SJCRH30 (cell line): ENCODE measurements at places on chromosomes 6 and 20. TPM values are rescaled to one million over a fixed set of nuclear protein-coding genes. Genes with fewer than 3 reads are reported as not detected.

DNA sequence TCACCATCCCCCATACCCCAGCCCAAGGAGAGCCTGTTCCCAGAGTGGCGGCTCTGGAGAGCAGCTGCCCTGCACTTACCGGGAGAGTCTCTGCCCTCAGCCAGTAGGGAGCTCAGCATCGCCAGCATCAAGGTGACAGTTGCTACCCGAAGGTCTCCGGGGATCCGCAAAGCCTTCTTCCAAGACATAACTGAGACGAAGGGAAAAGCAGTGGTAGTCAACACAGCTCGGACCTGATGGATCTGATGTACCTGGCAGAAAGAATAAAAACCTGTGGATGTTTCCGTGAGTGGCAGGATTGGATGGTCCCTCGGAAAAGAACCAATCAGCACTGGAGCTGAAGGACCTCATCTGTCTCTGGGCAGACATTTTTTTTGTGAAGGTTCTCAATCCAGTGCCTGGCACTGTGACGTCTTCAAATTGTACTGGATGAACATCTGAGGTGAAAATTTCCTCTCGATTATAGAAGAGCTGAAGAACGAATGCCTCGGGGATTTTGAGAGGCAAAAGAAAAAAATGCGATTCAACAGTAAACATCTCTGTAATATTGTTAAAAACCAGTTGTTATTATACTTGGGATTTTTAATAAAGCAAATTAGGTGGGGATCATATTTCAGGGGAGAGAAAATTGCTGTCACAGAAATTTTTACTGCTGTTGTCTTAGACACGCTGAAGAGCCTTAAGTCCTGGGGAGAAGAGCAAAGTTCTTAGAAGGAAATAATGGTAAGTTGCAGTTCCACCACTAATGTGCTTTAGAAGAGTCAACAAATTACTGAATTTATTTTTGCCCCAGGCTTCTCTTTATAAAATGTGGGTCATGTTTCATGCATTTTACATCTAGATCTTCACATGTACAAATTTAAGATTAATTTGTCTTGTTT is at the start of gene HLA-DQB1:
Gene HLA-DQB1, minus strand, starts transcription at position 238 of the 881 bp plus-strand sequence. Its CDS starts 50 bp downstream, at position 188.
- H3K27me3 ChIP-seq, result no peaks in the 10 kb centered on the region
- H3K27ac ChIP-seq, result no peak within 1 kb of the TSS
- H3K4me3 ChIP-seq, result no peak within 1 kb of the TSS
- peak; percentile 48 for DNase-seq
- H3K4me1 ChIP-seq, result no peaks in the 10 kb centered on the region

FHL5 gene
- total RNA-seq, result not detected in 2 replicates

DNA sequence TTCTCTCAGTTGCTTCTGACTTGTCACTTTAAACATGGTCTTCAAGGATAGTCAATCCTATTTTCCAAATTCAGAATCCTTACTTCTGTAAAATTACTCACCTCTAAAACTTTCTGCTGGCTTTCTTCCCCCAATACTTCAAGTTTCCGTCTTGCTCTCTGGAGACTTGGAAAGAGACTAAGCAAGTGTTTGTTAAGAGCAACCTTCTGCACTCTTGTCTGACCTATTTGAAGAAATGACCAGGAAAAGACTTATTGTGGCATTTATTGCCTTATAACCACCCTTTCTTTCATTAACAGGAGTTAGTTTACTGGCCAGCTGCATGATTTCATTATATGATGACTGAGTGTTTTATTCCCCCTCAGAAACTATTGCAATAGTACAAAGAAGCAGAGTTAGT is 181.0 kb downstream of the TBC1D7 start:
- no peak for DNase-seq
- H3K27me3 ChIP-seq, result no peaks in the 10 kb centered on the region
- no peaks in the 10 kb centered on the region for H3K36me3 ChIP-seq

TMEM244 gene
- total RNA-seq, result not detected in 2 replicates

DNA sequence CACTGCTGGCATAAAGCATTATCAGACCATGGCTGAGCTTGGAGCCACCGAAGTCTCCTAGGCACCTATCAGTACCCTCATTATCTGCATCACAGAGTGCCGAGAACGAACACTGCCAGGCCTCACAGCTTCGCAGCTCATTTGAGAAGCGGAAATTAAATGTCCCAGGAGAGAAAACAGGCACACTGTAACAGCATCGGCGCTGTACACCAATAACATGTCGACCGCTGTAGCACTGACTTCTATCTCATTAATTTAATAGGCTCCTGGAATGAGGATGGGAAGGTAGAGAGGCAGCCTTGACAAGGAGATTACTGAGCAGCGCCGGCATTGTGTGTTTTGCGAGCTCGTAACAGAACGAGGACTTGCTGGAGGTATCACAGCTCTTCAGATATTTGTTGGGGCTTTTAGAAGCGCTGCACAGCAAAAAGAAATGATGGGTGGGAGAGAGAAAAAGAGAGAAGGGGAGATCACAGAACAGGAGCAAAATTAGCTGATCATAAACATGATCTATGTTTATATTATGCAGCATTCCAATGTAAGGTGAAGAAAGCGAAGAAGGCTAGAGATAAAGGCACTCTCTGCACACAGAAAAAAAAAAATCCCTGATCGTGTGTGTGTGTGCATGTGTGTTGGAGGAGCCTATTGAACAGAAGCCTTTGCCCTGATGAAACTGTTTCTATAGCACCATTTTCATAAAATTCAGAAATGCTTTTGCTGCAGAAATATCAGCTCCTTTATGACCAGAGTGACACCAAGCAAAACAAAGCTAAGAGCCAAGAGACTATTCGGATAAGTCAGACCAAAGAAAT is 29.2 kb downstream of the ID4 start:
- no peaks in the 10 kb centered on the region for H3K36me3 ChIP-seq
- no peak overlapping the region for H3K4me3 ChIP-seq
- DNase-seq, result no peak
- no peak overlapping the region for H3K27ac ChIP-seq
- peaks cover 5% of the 10 kb centered on the region; the same call in 1 of the 2 replicates for H3K4me1 ChIP-seq

VGLL2 gene
- total RNA-seq, result 5.7 and 7.0 TPM in 2 replicates

DNA sequence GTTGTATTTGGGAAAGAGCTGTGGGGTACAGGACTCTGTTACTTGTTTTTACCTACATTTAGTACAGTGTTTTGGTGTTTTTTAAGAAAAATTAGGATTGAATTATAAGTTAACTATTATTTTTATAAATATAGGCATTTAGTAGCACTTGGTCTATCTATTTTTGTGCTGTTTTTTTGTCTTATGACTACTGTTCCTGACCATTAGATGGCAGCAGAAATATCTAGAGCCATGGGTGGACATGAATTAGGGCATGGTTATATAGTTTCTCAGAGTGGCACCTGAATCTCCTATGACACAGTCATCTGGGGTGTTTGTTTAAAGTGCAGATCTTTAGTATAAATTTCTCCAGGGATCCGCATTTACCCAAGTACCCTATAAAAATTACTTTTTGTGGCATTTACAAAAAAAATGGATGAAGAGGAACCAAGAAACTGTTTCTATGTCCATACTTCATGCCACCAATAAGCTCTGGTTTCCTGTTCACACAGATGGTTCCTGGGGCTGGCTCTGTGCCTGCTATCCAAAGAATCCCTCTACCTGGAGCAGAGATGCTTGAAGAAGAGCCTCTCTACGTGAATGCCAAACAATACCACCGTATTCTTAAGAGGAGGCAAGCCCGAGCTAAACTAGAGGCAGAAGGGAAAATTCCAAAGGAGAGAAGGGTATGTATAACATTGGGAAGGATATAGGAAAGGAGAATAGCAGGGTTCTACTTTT is 19.8 kb downstream of the NFYA start:
- peak; percentile 29 for DNase-seq
- peaks cover 4% of the 10 kb centered on the region; the same call in 1 of the 2 replicates for H3K4me1 ChIP-seq
- H3K4me3 ChIP-seq, result no peak overlapping the region
- no peaks in the 10 kb centered on the region for H3K27me3 ChIP-seq
- H3K27ac ChIP-seq, result no peak overlapping the region
- H3K36me3 ChIP-seq, result peaks cover 73% of the 10 kb centered on the region

DNA sequence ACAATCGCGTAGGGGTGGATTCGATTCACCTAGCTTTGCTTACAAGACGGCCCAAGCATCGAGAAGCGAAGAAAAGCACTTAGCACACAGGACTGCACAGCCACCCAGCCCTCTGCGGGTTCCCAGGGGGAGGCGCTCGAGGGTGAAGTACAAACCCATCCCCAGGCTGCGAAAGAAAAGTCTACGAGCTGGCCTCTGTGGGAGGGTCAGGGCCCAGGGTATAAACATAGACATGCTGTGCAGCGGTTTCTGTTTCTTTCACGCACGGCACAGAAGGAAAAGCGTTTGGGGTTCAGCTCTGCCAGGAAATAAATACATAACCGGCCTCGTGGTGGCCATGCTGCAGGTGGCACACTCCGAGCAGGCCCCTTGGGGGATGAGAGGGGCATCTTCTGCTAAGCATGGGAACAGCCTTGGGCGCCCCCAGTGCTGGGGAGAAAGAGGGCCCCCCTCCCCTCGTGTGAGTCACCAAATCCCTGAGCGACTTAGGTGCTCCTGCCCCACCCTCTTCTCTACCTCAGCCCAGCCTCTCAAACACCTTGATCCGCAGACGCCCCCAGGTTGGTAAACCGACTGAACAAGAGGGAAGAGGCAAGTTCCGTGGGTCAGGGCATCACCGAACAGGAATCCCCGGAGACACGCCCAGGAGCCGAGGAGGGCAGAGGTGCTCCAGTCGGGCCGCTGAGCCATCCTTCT is 91.6 kb upstream of the RIPOR2 start:
- H3K27ac ChIP-seq, result no peak overlapping the region
- H3K4me3 ChIP-seq, result no peak overlapping the region
- no peaks in the 10 kb centered on the region for H3K27me3 ChIP-seq
- H3K36me3 ChIP-seq, result no peaks in the 10 kb centered on the region
- no peaks in the 10 kb centered on the region for H3K4me1 ChIP-seq

- H3K27ac ChIP-seq, result peak within 1 kb of the TSS; percentile 70
- no peaks in the 10 kb centered on the region for H3K27me3 ChIP-seq
- peaks cover 9% of the 10 kb centered on the region; the same call in 1 of the 2 replicates for H3K36me3 ChIP-seq
- peak within 1 kb of the TSS; percentile 96 for H3K4me3 ChIP-seq
- H3K4me1 ChIP-seq, result peaks cover 28% of the 10 kb centered on the region
Observed at GRCh38 chr20:50112512-50113419, at the start of gene UBE2V1. TSS of gene UBE2V1 (minus strand) at chr20:50113150. CDS start at chr20:50113128, 22 bp downstream.

PBX2 gene
- 39.4 and 41.7 TPM in 2 replicates for total RNA-seq

- H3K27me3 ChIP-seq, result no peaks in the 10 kb centered on the region
- no peak for DNase-seq
- no peaks in the 10 kb centered on the region for H3K36me3 ChIP-seq
- peaks cover 9% of the 10 kb centered on the region for H3K4me1 ChIP-seq
- no peak overlapping the region for H3K4me3 ChIP-seq
- no peak overlapping the region for H3K27ac ChIP-seq
Observed at GRCh38 chr6:165117806-165118205, 191.6 kb downstream of the C6orf118 start.

HLA-G gene
- total RNA-seq, result not detected in 2 replicates

- no peak for DNase-seq
- H3K27me3 ChIP-seq, result no peaks in the 10 kb centered on the region
- H3K4me3 ChIP-seq, result no peak overlapping the region
- no peaks in the 10 kb centered on the region; the same call in 1 of the 2 replicates for H3K4me1 ChIP-seq
- no peaks in the 10 kb centered on the region for H3K36me3 ChIP-seq
- no peak overlapping the region for H3K27ac ChIP-seq
Observed at GRCh38 chr6:22079783-22080182, 217.1 kb downstream of the PRL start.

DNA sequence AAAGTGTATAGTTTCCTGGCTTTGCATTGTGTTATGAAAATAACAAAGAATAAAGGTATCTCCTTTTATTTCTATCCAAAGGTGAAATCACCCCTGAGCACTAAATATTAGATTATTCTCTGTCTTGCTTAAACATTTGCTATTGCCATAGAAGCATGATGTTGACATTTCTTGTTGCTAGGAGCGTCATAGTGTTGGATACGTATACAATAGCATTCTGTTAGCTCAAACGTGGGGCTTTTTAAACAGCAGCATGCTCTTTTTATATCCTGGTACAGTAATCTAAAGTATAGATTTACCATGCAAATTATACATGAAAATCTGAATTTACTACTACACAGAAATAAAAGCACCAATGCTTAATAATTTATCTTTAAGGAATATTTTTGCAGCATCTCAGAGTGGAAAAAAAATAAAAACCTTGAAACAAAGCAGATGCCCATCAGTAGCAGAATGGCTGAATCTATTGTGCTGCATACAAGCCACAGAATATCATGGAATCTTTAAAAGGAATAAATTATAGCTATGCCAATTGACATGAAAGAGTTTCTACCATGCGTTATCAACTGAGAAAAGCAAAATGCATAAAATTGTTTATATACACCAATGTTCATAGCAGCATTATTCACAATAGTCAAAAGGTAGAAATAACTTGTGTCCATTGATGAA is 9.6 kb upstream of the HSF2 start:
- DNase-seq, result no peak
- no peaks in the 10 kb centered on the region for H3K4me1 ChIP-seq
- no peak overlapping the region for H3K4me3 ChIP-seq
- no peaks in the 10 kb centered on the region for H3K27me3 ChIP-seq
- no peak overlapping the region for H3K27ac ChIP-seq
- H3K36me3 ChIP-seq, result no peaks in the 10 kb centered on the region

TULP4 gene
- 207 and 210 TPM in 2 replicates for total RNA-seq

C6orf163 gene
- 0.79 and 2.2 TPM in 2 replicates for total RNA-seq

DPM1 gene
- total RNA-seq, result 153 and 164 TPM in 2 replicates

ZFP64 gene
- total RNA-seq, result 8.9 and 9.5 TPM in 2 replicates

DNA sequence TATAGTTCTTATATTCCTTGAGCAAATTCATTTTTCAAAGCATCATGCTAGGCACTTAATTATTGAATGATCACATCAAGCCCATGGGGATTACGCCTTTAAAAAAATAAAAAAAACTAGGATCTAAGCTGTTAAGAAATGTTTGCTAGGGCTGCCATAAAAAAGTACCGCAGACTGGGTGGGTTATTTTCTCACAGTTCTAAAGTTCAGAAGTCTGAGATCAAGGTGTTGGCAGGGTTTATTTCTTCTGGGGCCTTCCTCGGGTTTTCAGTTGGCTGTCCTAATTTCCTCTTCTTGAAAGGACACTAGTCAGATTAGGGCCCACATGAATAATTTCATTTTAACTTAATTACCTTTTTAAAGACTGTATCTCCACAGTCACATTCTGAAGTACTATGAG is 165.6 kb upstream of the RIMS1 start:
- no peak overlapping the region for H3K4me3 ChIP-seq
- DNase-seq, result no peak
- H3K4me1 ChIP-seq, result peaks cover 16% of the 10 kb centered on the region
- no peak overlapping the region for H3K27ac ChIP-seq
- no peaks in the 10 kb centered on the region for H3K27me3 ChIP-seq

DNA sequence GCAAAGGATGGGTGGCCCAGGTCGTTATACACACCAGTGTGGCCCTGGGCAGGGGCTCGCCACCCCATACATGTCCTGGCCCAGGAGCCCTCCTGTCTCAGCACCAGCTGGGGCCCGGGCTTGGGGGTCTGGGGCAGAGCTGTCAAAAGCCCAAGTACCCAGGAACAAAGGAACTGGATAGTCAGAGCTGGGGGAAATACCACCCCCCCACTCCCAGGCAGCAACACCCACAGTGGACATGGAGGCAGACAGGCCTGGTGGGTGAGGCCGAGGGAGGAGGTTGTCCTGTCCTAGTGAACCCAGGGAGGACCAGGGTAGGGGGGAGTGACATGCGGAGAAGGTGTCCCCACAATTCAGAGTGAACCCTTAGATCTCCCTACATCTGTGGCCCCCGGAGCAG is 406.5 kb downstream of the CDH4 start:
- DNase-seq, result no peak
- H3K4me3 ChIP-seq, result no peak overlapping the region
- H3K27ac ChIP-seq, result no peak overlapping the region
- H3K27me3 ChIP-seq, result peaks cover 7% of the 10 kb centered on the region
- H3K36me3 ChIP-seq, result no peaks in the 10 kb centered on the region

GGT7 gene
- total RNA-seq, result 7.5 and 11.8 TPM in 2 replicates
